GM12891 (cell line): ENCODE measurements at places on chromosomes 16 and 17.
A peak's percentile ranks its signal among the peaks of the same experiment; 100 is the strongest.

DNA sequence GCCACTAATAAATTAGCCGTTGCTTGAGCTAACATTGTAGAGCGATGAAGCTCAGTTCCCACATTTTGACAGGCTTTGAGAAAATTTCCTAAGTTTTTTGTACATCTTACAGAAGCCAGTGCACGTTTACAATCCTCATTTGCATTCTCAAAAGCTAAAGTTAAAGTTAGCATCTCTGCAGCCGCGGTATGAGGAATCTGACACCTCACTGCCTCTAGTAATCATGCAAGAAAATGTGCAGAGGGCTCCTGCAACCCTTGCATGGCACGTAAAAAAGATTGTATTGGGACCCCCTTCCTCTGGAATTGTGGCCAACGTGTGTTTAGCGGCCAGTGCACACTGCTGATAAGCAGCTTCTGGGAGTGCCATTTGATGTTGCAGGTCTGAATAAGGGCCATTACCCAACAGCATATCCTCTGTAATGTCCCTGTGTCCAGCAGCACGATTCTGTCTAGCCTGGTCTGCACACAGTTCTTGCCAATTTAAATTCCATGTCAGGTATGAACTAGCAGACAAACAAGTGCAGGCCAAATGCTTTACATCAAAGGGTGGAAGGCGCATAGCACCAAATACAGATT is 12.4 kb upstream of the ZNF689 start:
- DNase-seq: no peak

DNA sequence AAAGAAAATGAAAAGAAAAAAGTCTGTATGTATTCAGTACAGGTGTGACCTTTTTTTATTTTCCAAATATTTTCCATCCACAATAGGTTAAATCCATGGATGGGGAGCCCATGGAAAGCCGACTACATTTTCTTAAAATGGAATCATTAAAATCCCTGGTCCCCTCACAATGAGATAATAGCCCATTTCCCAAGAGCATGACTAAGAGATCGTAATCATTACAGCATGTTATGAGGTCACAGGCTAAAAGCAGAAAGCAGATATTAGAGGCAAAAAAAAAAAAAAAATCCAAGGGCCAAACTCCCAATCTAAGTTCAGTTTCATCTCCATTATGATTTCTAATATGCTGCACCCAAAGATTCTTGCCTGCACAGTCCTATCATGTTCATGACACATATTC is 44.7 kb downstream of the CYTH1 start:
- no peak for DNase-seq

GRCh38 chr16:24286741-24287405 is 30.7 kb downstream of the CACNG3 start:
- DNase-seq: no peak

DNA sequence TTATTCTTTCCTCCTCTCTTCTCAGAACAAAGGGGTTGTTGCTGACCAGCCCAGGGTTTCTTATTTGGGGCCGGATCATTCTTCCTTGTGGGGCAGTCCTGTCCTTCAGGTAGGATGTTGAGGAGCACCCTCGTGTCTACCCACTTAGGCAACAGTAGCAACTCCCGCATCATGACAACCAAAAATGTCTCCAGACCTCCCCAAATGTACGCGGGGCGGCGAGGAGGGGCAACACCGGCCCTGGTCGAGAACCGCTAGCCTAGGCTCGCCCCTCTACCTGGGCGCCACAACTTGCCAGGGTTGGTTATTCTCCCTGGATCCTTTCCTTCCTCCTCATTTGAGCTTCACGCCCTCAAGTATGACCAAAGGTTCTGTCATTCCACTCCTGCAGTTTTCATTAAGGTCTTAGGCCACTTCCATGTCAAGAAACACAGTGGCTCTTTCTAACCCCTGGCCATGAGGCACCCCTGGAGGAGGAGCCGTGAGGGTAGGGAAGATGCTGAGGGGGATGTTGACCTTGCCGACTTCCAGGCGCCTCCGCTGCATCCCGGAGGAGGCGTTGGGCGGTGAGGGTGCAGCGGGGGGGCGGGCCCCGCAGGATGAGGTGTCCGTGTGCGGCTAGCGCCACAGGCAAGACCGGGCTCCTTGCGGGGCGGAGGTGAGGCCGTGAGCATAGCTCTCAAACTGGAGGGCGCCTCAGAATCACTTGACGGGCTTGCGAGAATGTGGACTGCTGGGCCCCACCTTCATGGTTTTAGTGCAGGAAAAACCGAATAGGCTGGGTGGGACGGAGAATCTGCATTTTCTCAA is 712 bp upstream of the SPECC1 start:
- DNase-seq: peak; percentile 25

- no peak for DNase-seq
Measured at GRCh38 chr16:86611525-86611855, 33.1 kb downstream of the FOXL1 start.

DNA sequence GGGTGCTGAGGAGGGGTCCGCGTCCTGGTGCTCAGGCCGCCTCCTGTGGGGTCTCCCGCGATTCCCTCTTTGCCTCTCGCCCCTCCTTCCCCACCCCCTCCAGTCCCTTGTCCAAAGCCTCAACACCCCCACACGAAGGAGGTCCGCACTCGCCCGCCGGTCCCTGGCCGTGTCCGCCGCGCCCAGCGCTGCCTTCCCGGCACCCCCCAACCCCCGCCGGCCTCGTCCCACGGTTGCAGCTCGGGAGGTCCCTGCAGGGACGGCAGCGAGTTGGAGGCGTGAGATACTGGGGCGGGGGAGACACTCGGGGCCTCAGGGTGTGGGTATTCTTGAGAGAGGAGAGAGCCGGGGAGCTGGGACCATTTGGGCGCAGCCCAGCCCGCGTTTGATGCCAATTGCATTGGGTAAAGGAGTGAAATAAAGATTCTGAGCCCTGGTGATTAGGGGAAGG is 468 bp downstream of the FLYWCH2 start:
- no peak for DNase-seq

DNA sequence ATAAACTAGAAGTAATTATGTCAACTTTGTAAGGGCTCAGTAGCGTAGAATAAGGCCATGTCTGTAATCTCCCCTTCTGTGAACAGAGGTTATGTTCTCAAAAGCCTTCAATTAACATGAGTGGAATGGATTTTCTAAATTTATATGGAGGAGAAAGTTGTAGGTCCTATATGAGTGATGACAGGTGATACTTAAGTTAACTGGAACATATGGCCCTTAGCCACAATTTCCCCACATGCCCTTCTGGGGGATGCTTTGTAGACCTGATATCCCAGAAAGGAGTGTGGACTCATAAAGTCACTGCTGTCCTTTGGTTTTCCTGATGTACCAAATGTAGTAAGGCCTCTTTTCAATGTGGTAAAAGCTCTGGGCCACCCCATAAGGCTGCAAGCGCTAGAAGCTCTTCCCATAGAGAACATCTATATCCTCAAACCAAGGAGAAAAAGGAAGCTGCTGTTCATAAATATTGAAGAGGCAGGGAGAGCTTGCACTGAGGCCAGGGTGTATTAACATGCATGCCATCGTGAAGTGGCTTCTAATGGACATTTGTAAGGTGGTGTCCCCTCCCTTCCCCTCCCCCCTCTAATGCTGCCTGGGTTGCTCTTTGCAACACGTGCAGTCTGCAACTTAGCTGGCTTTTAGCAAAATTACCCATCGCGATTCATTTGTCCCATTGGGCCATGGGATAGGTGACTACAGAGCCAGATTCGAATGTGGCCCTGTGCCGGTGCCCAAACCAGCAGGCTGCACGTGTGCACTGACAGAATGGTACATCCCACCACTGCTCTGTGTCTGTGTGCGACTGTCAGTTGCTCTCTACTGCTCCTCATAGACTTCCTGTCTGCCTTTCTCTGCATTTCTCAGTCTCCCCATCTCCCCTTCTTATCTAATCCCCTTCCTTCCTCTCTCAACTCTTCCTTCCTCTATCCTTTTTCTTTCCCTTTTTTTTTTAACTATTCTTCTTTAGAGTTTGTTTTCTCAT is 269.0 kb downstream of the WWOX start:
- no peak for DNase-seq

DNA sequence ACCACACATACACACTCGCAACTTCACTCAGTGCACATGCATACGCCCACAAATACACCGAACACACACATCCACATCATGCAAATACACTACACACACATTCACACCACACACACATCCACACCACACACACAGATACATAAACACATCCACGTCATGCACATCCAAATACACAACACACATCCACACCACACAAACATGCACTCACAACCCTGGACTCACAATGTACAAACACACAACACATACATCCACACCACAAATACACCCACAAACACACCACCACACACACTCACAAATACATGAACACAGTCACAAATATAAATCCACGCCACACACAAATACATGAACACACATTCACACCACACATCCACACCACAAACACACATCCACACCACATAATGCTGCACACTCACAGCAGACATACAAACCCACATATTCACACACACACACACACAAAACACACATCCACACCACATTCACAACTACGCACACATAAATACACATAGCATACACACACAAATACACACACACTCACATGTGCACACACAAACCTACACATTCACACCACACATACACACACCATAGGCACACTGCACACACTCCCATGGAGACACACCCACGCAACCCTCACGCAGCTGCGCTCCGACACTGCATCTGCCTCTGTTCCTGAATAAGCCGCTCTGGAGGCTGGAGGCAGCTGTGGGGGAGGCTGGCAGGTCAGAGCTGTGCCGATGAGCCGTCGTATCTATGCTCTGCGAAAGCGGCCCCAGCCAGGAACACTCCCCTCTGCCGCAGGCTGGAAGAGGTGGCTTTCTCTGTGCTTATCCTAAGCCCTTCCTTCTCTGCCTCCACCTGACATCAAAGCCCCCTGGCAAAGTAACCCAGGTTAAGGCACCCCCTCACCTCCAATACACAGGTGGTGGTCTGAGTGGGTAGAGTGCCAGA is 141.8 kb downstream of the GRIN2A start:
- no peak for DNase-seq

GRCh38 chr17:6350806-6351205 is 84.1 kb downstream of the AIPL1 start:
- no peak for DNase-seq

GRCh38 chr17:42519546-42520491 is 16.2 kb upstream of the NAGLU start:
- DNase-seq: no peak

GRCh38 chr16:4557973-4558372 is 1.8 kb downstream of the C16orf96 start:
- no peak for DNase-seq

DNA sequence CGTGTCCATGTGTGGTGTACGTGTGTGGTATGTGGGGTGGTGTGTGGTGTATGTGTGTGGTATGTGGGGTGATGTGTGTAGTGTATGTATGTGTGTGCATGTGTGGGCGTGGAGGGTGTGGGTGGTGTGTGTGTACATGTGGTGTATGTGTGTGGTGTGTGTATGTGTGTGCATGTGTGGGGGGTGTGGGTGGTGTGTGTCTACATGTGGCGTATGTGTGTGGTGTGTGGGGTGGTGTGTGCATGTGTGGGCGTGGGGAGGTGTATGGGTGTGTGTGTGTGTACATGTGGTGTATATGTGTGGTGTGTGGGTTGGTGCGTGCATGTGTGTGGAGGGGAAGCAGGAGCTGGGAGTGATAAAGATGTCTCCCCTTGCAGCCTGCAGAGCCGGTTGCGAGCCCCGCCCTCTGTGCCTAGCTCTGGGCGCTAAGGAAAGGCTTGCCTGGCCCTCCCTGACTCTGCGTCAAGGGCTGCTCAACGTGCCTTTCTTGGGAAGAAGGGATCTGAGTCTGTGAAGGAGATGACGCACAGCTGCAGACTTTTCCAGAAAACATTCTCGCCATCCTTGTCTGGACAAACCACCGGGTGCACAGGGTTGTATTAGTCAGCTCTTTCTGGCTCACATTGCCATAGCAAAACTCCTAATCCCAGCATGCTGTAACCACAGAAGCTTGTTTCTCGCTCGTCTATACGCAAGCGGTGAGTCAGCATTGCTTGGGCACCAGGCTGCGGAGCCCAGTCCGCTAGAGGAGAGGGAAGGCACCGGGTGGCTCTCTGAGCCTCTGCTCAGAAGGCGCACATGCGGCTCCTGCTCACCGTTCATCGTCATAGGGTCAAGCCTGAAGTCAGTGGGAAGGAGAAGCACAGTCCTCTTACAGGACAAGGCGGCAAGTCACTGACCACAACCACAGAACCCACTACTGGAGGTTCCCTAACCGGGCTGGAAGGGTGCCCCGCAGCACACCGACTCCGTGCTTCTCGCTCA is 2.0 kb upstream of the CD300H start:
- DNase-seq: no peak
